Stimulated activated CD4-positive, alpha-beta T cell treated with anti-CD3 and anti-CD28 coated beads, Interleukin-15, amount 100 ng/mL, for 1 hour (primary cell): ENCODE measurements at places on chromosomes 6 and 20.

DNA sequence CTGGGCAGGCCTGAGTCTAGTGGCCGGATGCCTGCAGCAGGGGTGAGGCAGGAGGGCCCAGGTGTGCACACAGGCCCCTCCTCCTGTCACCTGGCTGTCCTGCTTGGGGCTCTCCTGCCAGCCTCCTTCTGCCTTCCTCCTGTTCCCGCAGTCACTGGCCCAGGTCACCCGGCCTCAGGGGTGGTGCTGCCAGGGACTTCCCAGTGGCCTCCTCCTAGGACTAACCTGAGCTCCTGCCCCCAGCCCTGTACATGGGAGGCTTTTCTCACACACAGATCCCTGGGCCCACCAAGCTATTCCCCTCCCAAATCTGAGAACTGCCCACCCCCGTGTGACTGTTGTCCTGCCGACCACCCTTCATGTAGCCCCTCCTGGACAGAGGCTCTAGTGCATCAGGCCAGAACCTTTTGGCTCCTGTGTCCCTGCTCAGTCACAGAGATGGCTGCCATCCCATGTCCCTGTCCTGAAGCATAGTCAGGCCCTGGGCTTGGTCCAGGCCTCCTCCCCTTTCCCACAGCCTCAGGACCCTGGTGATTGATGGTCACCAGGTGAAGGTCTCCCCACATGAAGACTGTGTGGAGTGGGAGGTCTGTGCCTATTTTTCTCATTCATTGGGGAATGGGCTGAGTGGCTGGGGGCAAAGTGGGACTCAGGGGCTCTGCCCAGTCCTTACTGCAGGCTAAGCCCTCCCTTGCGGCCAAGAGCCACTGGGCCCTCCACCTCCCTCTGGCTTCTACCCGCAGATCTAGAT is 1.1 kb upstream of the ULBP1 start:
- no peak for DNase-seq

DNA sequence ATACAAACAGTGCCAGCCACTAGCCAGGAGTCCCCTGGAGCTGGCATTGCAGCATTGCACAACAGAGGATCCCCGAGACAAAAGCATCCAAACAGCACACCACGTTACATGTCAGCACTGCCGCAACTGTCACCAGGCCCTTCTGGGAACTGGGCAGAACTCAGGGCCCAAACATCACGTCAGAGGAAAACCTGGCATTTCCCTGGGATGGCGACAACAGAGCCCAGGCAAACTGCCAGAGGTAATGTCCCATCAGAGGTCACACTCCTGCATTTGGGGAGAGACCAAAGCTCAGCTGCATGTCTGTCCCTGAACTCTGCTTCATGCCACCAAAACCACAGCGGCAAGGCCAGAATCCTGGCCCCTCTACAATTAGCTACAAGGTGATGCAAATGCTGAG is 36.3 kb downstream of the PPP1R3G start:
- no peak for DNase-seq

DNA sequence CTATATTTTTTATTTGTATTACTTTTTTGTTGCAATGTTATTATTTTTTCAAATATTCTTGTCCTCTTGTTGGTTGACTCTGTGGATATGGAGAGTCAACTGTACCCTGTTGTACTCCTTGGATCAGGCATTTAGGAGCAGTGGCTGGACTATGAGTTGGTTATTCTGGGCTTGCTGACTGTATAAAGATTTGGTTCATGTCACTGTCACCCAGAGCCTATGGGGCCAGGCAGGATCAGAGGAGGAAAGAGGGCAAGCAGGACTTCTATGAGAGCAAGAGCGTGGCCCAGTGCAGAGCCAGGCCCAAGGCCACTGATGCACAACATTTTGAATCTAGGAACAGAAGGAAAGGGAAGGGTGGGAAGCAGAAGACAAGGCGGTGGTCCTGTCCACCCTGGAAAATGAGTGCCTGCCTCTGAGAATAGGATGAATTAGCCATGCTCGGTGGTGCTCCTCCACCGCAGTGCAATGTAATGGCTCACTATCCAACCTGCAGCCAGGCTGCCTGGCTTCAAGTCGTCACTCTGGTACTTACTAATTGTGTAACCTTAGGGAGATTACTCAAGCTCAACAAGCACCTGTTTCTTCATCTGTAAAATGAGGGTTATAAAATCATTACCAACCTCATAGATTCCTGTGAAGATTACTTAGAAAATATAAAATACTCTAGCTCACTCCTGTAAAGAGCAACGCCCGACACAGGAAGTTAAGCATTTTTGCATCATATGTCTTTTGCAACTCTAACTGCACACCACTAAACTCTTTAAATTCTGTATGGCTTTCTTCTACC is 192.1 kb downstream of the KCNQ5 start:
- no peak for DNase-seq

GRCh38 chr6:170590725-170591124 is 6.3 kb upstream of the PDCD2 start:
- DNase-seq = no peak

DNA sequence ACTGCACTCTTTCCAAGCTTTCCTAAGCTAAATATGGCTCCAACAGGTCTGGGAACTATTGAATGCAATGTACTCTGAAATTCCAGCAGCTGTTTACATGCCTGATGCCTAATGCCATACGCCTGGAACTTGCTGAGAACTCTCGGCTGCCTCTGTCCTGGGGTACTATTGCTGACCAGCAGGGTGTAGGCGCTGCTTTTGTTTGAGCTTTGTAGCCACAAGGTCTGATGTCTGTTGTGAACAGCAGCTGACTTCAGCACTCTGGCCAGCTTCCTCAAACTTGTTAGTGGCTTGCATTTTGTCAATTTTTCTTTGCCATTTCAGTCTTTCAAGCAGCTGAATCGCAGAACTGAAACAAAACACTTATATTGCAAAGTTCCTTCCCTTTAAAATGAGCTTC is 26.7 kb downstream of the SAYSD1 start:
- DNase-seq = no peak

DNA sequence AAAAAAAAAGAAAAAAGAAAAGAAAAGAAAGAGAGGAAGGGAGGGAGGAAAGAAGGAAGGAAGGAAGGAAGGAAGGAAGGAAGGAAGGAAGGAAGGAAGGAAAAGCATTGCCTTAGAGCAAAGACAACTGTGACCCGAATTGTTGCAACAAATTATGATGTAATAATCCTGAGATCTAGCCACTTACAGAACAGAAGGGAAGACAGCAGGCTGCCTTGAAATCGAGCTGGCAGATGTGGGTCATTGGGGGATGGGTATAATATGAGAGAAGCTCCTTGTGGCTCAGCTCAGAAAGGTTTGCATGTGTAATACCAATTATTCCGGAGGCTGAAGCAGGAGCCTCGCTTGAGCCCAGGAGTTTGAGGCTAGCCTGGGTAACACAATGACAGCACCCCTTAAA is 208.1 kb upstream of the PROKR2 start:
- DNase-seq = no peak

DNA sequence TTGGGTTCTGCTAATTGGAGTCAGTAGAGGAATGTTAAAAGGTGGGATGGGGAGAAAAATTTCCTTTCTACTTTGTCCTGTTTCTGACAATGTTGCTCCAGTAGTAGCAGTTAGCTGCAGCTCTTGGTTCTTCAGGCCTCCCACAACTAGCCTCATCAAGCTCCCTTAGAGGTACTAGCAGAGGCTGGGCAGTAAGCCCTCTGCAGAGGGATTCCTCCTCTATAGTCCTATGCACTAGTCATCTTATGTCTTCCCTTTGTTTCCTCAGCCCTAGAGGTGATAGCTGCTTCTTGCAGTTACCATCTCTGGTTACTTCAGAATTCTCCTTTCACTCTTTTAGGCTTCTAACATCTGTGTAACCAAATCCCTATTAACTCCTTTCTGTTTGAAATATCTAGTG is 99.8 kb downstream of the FILIP1 start:
- DNase-seq = no peak

- DNase-seq = no peak
These were observed 787 bp upstream of the PRR18 start for GRCh38 chr6:166308769-166309589.
